ENCODE measurements at places on chromosomes 12 and 14.

- no peak for DNase-seq
These were observed 47.1 kb downstream of the SLC2A13 start for GRCh38 chr12:40058721-40059190.

- DNase-seq: no peak
These were observed 19.1 kb downstream of the SLC2A3 start for GRCh38 chr12:7916936-7917335.

- no peak for DNase-seq
These were observed at the start of gene CD163 for GRCh38 chr12:7503686-7504415. CD163 (minus strand) TSS chr12:7503777; CDS start chr12:7503690, 87 bp downstream.

GRCh38 chr14:69700575-69700974 is 66.4 kb upstream of the SRSF5 start:
- DNase-seq: no peak

GRCh38 chr12:75308279-75308678 is 21.8 kb downstream of the CAPS2 start:
- DNase-seq: no peak

- DNase-seq: no peak
These were observed 2.6 kb upstream of the ANKLE2 start for GRCh38 chr12:132764231-132764630.

DNA sequence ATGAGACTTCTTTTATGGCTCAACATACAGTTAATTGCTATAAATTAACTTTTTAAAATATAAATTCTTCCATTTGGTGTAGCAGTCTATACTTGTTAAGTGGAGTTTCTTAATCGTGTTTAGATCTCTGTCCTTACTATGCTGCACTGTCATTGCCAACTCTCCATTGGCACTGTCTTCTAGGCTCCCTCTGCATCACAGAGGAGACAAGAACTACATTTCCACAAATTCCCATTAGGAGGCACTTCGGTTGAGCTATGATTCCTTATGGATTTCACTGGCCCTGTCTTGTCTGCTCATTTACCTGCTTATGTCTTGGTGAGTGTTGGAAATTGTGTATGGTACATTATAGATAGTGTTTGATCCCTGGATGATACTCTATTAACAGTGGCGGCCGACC is 630.9 kb upstream of the ATXN7L3B start:
- DNase-seq: no peak

DNA sequence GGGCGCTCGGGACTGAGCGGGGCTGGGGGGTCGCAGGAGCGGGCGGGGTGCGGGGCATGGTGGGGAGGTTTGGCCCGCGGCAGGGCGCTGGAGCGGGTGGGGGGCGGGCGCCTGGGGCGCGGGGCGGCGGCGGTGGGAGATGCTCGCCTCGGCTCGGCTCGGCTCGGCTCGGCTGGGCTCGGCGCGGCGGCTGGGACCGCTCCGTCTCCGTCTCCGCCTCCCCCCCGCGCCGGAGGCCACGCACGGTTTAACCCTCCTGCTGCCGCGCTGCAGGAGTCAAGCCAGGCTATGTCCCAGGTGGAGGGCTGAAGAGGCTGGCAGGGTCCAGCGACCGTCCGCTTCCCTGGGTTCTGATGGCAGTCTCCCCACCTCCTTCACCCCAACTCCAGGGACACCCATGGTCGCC is at the start of gene PIANP:
Gene PIANP (minus strand): TSS at position 170 of the 406 bp plus-strand sequence. CDS start 2,754 bp downstream, outside the sequence.
- DNase-seq: no peak

GRCh38 chr14:31154956-31155355 is 52.6 kb downstream of the HECTD1 start:
- DNase-seq: no peak

DNA sequence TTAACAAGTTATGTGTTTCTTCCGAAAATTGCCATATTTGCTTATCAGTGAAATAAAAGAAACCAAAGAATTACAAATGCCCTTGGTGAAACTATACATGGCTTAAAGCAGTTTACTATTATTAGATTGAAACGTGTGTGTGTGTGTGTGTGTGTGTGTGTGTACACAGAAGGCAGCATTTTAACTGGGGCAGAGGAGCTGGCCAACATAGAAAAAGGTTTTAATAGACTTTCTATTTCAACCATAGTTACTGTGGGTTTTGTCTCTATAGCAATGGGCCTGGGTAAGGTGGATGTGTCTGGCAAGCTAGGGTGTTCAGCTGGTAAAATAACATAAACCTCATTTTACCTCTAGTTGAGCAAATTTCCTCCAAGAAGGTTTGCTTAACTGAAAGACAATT is 6.5 kb downstream of the PRICKLE1 start:
- DNase-seq: no peak

- DNase-seq: peak; percentile 62
These were observed 8.0 kb upstream of the SLC17A8 start for GRCh38 chr12:100348657-100349454.

GRCh38 chr12:114931025-114931424 is 247.1 kb upstream of the TBX3 start:
- no peak for DNase-seq

DNA sequence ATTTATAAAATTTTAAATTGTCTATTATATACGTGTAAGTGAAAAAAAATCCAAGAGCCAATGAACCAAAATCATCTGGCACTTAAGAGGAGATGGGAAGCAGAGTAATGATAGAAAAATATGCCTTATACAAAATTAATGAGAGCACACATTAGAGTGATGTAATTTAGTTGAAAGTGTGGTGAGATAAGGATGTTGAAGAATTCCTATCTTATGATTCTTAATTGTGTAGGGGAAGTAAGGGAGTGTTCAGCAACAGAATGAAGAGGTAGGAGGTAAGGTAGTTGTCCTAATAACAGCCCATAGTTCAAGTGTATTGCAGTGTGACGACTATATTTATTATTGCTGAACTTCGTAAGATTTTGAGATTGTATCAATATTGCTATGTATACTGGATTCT is 843.4 kb upstream of the FLRT2 start:
- DNase-seq: no peak

- DNase-seq: no peak
These were observed 22.1 kb upstream of the CD69 start for GRCh38 chr12:9782547-9783382.

- peak; percentile 54 for DNase-seq
These were observed 105.1 kb downstream of the TMTC3 start for GRCh38 chr12:88247241-88247643.

- no peak for DNase-seq
These were observed 244.2 kb downstream of the SOX5 start for GRCh38 chr12:23704992-23705943.

- DNase-seq: no peak
These were observed 220.5 kb upstream of the PRICKLE1 start for GRCh38 chr12:42810006-42810405.

DNA sequence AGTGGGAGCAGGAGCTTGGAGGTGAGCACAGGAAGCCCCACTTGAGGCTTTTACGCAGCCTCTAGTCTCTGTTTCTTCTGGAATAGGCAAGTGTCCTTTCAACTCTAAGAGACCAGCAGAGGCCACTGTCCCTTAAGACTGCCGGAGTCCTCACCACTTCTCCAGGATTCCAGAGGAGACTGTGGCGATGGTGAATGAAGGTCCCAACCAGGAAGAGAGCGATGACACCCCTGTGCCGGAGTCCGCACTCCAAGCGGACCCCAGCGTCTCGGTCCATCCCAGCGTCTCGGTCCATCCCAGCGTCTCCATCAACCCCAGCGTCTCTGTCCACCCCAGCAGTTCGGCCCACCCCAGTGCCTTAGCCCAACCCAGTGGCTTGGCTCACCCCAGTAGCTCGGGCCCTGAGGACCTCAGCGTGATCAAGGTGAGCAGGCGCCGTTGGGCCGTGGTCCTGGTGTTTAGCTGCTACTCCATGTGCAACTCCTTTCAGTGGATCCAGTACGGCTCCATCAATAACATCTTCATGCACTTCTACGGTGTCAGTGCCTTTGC is 442 bp downstream of the FLVCR2 start:
- DNase-seq: peak; percentile 62

- no peak for DNase-seq
These were observed 181.1 kb downstream of the BTG1 start for GRCh38 chr12:91964501-91964900.

- DNase-seq: no peak
These were observed 133.5 kb downstream of the TGFB3 start for GRCh38 chr14:75848167-75848913.
